PC-3 (cell line): ENCODE measurements at places on chromosomes 4 and X. TPM values are rescaled to one million over a fixed set of nuclear protein-coding genes. Genes with fewer than 3 reads are reported as not detected.

Gene TLR1
- 0.40 and 0.47 TPM in 2 replicates for total RNA-seq

Gene LIMCH1
- 19.7 and 27.1 TPM in 2 replicates for total RNA-seq

GRCh38 chr4:76067652-76068286 is 6.7 kb upstream of the ART3 start:
- DNase-seq, result peak; percentile 80

- DNase-seq, result peak; percentile 15
These were observed 98.9 kb downstream of the SPRY1 start for GRCh38 chr4:123495530-123495929.

DNA sequence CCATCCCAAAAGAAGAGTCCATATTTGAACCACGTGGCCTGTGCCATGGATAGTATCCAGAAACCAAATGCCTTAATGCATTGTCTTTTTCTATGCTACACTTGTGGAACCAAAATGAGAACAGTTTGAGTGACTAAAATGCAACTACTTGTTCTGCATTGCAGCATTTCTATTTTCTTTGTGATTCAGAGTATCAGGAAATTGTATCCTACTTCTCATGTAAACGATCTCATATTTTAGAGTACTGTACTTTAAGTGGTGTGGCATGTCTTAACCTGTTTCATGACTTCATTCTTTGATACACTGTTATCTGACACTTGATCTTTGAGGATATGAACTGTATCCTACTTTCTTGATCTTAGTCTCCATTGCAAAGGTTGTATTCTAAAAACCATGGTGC is 167.2 kb upstream of the WDR1 start:
- no peak for DNase-seq

Gene DCLK2
- total RNA-seq, result 1.2 TPM in 2 replicates

Gene KIAA1210
- 0.07 and 0.12 TPM in 2 replicates for total RNA-seq

DNA sequence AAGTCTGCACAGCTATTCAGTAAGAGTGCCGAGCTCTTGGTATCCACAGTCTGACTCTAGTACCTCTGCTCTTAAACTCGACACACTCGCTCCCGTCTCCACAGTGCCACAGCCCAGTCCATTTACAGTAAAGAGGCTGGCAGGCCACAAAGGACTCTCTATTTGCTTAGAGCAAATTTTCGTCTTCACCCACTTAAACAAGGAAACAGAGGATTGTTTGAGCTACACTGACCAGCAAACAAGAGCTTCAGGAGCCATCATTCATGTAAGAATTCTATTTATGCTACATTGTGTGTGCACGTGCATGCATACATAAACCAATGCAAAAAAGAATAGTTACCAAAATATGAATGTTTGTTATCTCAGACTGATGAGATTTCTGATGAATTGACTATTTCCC is 290.2 kb downstream of the USP46 start:
- DNase-seq, result no peak

DNA sequence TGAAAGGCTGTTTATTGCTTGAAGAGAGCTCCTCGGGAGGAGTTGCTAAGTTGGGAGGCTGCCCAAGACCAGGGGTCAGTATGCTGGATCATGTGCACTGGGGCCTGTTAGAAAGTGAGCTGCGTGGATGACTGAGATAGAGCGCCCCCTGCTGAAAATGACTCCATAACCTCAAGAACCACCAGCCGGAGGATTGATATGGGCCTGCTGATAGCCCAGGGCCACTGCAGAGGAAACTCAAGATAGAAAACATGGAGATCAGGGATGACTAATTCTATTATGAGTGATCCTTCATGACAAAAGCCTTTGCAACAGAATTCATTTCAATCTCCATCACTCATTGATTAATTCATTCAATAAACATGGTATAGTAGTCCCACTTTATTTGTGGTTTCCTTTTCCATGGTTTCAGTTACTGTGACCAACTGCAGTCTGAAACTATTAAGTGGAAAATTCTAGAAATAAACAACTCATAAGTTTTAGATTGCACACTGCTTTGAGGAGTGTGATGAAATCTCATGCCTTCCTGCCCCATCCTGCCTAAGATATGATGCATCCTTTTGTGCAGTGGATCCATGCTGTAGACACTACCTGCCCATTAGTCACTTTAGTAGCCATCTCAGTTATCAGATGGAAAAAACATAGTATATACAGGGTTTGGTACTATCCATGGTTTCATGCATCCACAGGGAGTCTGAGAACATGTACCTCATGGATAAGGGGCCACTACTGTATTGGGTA is 126.7 kb upstream of the MBNL3 start:
- DNase-seq, result peak; percentile 55

DNA sequence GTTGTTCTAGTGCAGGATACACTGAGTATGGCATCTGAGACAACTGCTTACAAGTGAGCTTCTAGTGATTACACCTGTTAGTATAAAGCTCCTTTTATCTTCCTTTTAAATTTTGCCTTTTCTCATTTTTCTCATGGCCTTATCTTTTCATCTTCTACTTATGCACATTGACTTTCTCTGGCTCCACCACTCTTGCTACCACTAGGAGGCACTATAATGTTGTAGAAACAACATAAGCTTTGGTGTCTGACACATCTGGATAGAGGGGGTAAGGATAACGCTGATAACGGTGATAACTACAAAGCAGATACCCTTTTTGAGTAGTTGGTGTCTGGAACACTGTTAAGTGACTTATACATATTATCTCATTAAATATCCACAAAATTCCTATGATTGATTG is 187.4 kb upstream of the TEX13C start:
- DNase-seq, result peak; percentile 53

GRCh38 chr4:119184128-119184527 is 28.4 kb upstream of the USP53 start:
- DNase-seq, result no peak

- DNase-seq, result peak; percentile 22
These were observed 31.4 kb upstream of the SPATA4 start for GRCh38 chr4:176226736-176227135.

Gene LRP2BP
- 0.40 and 0.44 TPM in 2 replicates for total RNA-seq

GRCh38 chr4:70925899-70926635 is 23.9 kb downstream of the MOB1B start:
- no peak for DNase-seq

Gene VEGFD
- total RNA-seq, result not detected in 2 replicates

Gene GYPE
- not detected in 2 replicates for total RNA-seq

Gene FRAS1
- 3.4 and 5.5 TPM in 2 replicates for total RNA-seq

- DNase-seq, result no peak
These were observed 336.1 kb downstream of the UNC5C start for GRCh38 chr4:95212692-95213091.

- no peak for DNase-seq
These were observed 2.5 kb downstream of the WDR1 start for GRCh38 chr4:10114147-10114546.

Gene OPN1LW
- total RNA-seq, result not detected in 2 replicates

Gene IGSF1
- not detected in 2 replicates for total RNA-seq

DNA sequence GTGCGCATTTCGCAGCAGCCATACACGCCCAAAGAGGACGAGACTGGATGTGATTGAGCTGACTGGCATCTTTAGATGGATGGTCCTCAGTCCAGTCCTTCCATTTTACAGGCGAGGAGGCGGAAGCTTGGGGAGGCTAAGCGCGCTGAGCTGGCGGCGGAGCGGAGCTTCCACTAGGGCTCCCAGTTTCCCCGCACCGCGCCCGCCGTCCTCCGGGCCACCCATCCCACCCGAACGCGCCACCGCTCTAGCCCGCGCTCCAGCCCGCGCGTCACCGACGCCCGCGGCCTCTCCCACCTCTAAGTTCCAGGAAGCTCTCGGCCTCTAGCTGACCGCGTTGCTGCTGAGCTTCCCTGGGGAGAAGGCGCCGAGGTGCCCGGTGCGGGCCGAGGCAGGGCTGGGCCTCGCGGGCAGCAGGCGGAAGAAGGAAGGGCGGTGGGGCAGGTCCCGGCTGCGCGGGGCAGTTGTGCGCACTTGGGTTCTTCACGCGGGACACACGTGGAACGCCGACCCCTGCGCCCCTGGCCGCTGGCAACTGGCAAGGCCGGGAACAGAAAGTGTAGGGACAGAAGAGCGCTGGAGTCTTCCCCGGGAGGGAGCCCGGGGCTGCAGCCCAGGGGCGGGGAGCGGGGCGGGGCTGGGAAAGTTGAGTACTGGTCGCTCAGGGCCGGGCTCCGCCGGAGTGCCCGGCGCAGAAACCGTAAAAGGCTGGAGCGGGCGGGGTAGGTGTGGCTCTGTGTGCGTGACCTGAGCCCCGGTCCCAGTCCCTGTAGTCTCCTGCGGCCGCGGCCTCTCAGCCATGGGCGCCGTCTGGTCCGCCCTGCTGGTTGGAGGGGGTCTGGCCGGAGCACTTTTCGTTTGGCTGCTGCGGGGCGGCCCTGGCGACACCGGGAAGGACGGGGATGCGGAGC is at the start of gene STBD1:
TSS of gene STBD1 (plus strand) at position 763 of the 911 bp plus-strand sequence. CDS start at position 800, 37 bp downstream.
- peak; percentile 71 for DNase-seq

GRCh38 chr4:137181293-137181899 is 350.9 kb downstream of the PCDH18 start:
- no peak for DNase-seq

DNA sequence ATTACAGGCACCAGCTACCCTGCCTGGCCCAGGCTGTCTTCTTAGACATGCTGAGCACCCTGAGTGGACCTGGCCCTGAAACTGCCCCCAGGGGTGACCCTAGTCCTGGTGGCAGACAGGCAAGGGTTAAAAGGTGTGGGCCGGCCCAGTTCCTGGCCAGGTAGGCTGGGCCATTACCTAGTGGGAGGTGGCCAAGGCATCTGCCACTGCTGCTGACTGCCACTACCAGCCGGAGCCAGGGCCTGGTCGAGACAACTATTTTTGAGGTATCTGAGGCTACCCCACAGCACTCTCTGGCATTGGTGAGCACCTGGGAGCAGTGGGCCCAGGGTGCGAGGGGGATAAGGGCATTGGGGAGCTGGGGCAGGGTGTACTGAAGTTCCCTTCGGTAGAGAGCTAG is at the start of gene CCDC120:
TSS of gene CCDC120 (plus strand) at position 206 of the 400 bp plus-strand sequence. CDS start 3,043 bp downstream, outside the sequence.
- DNase-seq, result peak; percentile 52

Gene RPL36A
- total RNA-seq, result 914 and 1,023 TPM in 2 replicates

DNA sequence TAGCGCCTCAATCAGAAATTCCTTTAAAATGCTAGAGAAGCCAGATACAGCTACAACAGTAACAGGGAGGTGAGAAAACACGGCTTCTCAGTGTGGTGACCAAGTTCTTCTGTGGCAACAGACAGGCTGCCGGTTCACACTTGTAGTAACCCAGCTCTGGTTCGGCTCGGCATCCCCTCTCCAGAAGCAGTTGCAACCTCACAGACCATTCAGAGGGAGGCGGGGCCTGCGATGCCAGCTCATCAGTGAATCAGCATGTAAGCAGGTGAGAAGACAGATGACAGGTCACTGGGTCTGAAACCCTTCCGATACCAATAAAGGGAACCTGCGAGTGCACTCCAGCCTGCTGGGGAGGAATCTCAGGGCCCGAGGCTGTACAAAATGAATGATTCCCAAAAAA is 251.0 kb downstream of the KCNIP4 start:
- peak; percentile 65 for DNase-seq

DNA sequence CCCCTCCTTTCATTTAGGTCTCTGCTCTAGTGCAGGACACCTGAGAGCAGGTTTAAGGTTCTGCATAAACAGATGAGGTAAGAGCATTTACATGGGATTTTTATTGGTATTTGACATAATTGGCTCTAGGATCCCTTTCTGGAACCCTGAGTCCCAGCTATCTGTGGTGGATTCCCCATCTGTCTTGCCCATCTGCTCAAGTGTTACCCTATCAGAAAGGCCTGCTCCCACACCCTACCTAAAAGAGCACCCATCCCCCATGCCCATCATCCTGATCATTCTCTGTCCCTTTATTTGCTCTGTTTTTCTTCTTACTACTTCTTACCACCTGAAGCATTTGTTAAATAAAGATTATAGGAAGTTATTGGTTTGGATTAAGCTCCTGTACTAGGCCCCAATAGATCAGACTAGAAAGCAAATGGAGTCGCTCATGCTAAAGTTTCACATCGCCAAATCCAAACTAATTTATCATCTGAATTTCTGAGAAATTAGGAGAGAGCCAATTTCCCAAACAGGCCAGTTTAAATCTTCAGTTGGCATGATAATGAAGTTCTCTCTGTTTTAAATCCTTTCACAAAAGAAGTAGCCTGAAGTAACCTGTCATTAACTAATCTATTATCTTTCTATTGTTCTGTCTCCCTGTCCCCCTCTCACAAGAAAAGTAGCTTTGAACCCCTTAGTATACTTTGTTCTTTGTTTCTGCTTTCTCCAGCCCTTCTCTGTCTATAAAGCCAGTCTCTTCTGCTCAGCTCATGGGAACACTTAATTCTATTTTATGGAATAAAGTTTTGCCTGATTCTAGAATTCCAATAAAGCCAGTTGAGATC is 178.6 kb downstream of the ZNF674 start:
- no peak for DNase-seq

Gene HMX1
- total RNA-seq, result not detected in 2 replicates

Gene F9
- total RNA-seq, result not detected in 2 replicates

DNA sequence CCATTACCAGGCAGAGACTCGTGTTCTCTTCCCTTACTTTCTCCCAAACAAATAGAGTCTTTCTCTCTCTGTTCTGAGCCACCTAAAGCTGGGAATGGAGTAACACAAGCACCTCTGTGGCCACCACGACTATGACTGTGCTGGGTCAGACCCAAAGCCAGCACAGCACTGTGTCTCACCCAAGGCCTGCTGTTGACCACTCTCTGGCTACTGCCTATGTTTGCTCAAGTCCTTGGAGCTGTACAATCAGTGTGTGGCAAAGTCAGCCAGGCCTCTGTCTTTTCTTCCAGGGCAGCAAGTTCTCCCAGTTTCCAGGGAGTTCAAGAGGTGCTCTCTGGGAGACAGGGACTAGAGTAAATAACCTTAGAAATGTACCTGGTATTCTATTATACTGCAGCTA is 239.4 kb downstream of the FAM47A start:
- no peak for DNase-seq

DNA sequence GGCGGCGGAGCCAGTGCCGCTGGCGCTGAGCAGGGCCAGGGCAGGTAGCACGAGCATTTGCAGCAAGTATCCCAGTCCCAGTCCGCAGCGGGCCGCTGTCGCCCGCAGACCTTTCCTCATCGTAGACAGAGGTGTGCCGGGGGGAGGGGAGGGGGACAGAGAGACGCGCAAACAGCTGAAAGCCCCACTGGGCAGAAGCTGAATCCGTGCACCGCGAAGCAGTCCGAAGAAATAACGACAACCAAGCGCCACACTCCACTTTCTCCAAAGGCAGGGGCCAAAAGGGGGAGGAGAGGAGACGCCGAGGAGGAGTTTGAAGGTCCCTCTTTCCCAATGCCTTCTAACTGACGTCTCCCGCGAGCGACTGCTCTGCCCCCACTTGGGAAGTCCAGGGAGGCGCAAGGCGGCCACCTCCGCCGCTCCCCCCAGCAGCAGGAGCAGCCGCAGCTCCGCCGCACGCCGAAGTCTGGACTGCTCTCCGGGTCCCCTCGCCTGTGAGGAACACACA is at the start of gene UNC5C:
TSS of gene UNC5C (minus strand) at position 236 of the 508 bp plus-strand sequence.
- DNase-seq, result no peak

GRCh38 chrX:37993837-37994619 is 12.3 kb upstream of the SYTL5 start:
- DNase-seq, result peak; percentile 33

DNA sequence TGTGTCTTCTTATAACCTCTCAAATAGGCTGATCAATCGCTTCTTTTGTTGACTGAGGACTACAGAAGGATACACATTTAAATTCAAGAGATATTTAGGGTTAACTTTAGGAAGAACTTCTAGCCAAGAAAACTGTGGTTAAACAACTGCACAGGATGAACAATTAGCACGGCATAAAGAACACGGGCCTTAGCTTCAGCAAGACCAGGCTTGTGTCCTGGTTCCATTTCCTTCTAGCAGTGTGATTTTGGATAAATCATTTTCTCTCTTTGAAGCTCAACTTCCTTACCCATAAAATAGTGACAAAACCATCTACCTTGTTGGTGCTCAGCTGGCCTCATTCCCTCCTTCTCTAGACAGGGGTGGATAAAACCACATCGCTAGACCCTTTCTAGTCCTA is 117.6 kb downstream of the TSPAN5 start:
- no peak for DNase-seq
